ENCODE measurements at places on chromosomes 11 and 22.
A peak's percentile ranks its signal among the peaks of the same experiment; 100 is the strongest.

GRCh38 chr11:106480581-106481190 lies 403.2 kb downstream of the AASDHPPT start:
- DNase-seq = no peak

DNA sequence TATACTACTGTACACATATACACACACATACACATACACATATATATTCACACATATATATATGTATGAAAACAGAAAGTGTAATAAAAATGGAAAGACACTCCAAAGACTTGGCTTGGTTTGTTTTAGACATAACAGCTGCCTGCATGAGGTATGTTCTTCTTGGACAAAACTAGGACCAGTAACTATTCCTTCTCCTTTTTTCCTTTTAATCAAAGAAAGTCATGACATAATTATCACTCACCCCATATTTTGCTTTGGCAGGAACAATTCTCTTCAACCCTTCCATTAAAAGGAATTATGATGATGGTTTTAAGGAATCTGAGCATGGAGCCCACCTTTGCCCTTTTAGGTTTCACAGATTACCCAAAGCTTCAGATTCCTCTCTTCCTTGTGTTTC lies at the start of gene OR5D14:
Gene OR5D14, plus strand, starts transcription at position 301 of the 400 bp plus-strand sequence. Its CDS starts 0 bp downstream, at position 301.
- no peak for DNase-seq

- DNase-seq = peak; percentile 57
Observed at GRCh38 chr22:19179497-19180048, 1.0 kb upstream of the SLC25A1 start.

- no peak for DNase-seq
Observed at GRCh38 chr11:37718431-37718999, 1120.5 kb upstream of the RAG2 start.

DNA sequence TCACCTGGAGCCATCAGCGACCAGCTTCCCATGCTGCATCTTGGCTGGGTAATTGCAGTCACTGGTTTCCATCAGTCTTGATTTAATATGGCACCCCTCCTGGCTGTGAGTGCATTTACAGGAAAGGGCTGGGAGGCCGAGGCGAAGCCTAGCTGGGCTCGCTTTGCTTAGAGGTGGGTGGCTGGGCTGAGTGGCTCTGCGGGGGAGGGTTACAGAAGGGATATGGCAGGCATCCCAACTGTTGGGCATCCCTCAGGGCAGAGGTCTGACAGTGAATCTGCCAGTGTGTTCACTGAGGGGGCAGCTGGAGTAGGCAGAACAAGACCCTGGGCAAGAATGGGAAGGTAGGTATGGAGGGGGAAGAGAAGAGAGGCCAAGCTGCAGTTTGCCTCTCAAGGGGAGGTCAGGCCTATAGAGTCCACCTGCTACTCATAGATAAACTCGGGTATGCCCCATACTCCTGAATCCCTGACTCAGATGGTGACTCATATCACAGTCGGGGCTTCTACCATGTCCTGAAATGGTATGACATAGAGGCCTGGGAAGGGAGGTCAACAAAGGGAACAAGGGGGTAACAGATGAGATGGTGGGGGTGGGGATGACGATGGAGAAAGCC lies 77.5 kb upstream of the PHOX2A start:
- DNase-seq = no peak

- peak; percentile 75 for DNase-seq
Observed at GRCh38 chr22:29216011-29216872, 10.5 kb downstream of the EMID1 start.

GRCh38 chr11:36300650-36301049 lies 4.6 kb downstream of the PRR5L start:
- peak; percentile 86 for DNase-seq

DNA sequence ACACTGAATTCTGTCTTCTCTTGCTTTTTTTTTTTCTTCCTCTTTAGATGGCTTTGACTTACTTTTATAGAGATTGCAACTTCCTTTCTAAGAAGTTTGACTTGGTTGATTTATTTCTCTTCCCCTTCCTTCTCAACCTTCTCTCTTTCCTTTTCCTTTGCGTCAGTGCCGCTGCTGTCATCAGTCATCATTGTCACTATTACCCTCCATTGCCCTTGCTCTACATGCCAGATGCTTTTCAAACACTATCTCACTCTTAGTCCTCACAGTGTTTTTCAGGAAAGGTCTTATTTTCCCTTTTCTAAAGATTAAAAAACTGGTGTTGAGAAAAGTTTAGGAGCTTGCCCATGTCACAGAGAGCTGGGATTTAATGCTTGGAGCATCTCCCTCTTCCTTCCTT lies 74.7 kb upstream of the C11orf87 start:
- no peak for DNase-seq

- DNase-seq = no peak
Observed at GRCh38 chr11:2135648-2136201, 3.5 kb downstream of the IGF2 start.

DNA sequence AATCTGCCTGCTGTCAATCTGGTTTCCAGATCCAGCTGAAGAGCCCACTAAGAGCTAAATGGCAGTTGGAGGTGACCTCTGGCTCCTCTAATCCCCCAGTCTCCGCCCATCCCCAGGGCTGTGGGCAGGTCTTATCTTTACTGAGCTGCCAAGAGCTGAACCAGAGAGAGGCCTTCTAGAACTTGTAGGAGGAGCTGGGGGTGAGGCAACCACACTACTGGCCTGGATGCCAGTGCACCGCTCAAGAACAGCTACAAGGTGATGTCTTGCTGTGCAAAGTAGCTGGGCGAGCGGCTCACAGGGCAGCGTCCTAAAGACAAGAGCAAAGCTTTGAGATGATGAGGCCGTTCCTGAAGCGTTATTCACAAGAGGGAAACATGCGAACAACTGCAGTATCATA lies 374.6 kb downstream of the CTTN start:
- DNase-seq = no peak

DNA sequence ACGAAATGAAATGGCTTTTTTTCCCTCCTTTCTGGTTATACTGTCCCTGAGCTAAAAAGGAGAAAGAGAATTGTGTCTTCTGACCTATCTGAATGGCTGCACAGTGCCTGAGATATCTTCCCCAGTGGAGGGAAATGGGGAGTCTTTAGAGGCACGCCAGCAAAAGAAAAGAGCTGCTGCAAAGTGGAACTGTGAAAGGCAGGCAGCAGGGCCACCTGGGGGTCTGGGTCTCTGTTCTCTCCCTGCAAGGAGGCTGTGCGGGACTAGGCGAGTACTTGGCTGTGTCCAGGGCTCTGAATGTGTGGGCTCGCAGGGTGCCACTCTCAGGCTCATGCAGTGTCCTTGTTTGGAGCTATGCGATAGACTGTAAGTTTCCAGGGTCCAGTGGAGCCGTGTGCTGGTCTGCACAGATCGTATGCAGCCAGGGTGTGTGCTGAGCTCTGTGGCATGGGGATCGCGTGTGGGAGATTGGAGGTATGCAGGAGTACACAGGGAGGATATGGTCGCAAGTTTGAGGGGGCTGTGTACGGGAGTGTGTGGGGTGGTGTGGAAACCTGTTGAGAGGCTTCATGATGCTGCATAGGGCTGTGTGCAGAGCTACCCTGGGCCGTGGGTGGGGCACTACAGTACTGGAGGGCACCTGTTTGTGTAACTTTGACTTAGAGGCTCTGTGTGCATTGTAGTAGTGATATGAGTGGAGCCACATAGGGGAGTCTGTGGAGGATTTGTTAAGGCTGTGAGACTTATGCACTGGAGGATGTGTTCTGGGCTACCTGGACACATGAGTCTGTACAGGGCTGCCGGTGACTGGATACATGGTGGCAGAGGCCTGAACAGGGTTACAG lies 70.1 kb upstream of the OLFML1 start:
- DNase-seq = no peak

DNA sequence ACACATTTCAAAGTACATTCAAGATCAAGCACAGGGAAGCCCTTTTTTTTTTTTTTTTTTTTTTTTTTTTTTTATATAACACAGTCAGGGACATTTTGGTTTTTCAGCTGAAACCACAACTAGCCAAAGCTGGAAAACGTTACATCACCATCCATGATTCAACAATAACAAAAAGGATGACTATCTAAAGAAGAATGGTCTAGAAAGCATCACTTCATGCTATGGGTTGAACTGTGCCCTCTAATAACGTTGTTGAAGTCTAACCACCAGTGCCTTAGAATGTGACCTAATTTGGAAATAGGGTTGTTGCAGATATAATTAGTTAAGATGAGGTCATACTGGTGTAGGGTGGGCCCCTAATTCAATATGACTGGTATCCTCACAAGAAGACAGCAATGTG lies 46.6 kb downstream of the MTMR2 start:
- DNase-seq = no peak

DNA sequence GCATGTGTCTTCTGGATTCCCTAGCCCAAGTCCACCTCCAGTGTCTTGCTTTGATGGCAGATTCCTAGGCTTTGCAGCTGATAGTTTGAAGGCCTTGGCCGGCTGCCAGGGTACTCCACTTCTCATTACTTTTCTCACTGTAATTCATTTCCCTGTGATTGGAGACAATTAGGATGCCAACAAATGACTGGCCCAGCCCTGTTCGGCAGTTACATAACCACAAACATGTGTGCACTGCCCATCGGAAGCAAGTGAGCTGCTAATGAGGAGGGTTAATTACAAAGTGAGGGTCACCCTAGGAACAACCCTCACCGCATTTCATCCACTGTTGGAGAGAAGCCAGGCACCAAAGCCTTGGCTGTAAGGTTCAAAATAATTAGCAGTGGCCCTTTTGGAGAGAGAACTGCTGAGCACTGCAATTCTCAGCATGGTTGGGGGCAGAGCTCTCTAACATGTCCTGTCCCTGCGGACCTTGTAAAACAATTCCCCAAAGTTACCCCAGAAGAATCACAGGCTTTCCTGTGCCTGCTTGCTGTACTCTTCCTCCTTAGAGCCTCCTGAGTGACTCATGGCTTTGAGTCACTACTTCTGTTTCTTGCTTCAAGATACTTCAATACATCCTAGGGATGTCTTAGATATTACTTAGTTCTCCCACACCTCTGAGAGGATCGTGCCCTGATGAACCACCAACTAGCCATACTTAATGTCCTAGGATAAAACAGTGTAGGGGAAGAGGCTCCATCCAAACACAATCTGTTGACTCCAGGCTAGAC lies 109.7 kb upstream of the GALNT18 start:
- no peak for DNase-seq

DNA sequence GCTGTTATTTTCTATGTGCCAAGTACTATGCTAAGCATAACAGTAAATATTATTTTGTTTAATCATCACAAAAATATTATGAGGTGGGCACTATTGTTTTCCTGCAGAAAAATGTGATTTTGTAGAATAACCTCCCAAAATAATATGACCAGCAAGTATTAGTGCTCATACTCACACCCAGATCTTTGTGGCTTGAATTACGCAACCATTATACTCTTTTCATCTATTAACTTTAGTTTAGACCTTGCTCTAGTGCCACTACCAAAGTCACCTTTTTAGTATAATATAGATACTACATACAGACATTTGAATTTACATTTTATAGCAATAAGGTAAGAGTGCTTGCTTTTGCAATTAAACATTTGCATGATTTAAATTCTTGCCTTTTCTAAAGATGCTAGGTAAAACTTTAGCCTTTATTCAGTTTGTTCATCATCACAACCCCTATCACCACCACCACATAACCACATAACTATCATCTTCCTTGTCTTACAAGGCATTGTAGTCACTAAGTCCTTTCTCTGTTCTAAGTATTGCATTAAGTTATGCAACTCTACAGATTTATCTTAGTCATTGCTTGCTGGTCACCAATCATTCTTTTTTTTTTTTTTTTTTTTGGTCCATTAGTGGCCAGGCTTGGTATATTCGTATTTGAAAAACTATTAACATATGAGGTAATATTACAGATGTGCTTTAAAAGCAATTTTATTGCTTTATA lies 68.4 kb downstream of the GAS2 start:
- no peak for DNase-seq

DNA sequence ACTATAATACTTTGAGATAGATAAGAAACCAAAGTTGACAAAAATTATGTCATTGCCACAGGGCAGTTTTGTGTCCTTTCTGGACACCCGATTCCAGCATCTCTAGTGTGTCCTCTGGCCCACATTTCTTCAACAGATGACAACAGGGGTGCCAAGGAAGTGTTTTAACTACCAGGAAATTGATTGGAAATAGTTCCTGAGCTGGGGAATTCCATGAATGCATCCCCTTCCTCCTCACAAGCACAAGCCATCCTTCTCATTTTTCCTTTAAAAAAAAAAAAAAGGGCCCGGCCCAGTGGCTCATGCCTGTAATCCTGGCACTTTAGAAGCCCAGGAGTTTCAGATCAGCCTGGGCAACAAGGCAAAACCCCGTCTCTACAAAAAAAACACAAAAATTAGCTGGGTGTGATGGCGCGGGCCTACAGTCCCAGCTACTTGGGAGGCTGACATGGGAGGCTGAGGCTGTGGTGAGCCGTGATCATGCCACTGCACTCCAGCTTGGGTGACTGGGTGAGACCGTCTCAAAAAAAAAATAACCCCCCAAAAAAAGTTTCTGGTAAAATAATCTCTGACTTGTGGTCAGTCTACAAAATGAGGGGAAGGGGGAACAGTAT lies 797 bp upstream of the B3GAT3 start:
- DNase-seq = no peak

DNA sequence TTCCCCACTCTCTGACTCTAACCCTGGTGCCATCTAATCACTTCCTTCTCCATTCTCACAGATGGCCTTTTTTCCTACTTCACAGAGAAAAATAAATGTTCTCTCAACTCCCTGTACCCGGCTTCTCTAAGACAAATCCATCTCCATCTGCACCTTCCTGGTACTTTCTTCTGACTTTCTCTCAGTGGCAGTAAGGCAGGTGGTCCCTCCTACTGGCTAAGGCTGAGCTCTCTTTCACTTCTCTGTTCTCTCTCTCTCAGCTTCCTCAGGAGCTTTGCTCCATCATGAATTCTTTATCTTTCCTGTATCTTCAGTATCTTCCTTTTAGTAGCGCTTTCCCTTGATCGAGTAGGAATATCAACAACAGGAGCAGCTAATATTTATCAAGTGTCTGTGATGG lies 421.6 kb downstream of the TMEM135 start:
- no peak for DNase-seq

DNA sequence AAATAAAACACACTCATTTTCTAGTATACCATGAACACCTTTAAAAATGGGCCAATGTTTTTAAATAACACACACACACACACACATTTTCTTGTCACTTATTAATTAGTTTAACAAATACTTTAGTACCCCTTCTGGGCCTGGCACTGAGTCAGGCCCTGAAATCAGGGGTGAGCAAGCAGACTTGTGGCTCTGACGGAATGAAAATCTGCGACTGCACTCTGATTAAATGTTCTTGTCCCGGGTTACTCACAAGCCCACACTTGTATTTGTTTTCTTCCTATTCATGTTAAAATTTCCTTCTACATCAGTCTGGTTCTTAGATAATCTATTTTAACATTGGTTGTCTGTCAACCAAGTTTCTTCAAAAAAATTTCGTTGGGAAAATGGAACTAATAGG lies 43.0 kb upstream of the PDGFD start:
- no peak for DNase-seq

DNA sequence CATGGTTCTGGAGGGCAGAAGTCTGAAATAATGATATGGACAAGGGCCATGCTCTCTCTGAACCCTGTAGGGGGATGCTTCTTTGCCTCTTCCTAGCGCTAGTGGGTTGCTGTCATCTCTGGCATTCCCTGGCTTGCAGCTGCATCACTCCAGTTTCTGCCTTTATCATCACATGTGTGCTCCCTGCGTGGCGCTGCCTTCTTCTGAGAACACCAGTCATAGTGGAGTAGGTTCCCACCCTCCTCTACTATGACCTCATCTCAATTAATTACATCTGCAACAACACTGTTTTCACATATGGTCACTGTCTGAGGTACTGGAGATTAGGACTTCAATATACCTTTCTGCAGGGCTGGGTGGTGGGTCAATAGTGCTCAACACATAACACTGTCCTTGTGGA lies 402.3 kb upstream of the NARS2 start:
- no peak for DNase-seq

Measured in lower leg skin (tissue), 4 donors.